Stimulated activated CD4-positive, alpha-beta T cell treated with anti-CD3 and anti-CD28 coated beads, Interleukin-15, amount 100 ng/mL, for 1 hour (primary cell): ENCODE measurements at places on chromosomes 2 and 18.

DNA sequence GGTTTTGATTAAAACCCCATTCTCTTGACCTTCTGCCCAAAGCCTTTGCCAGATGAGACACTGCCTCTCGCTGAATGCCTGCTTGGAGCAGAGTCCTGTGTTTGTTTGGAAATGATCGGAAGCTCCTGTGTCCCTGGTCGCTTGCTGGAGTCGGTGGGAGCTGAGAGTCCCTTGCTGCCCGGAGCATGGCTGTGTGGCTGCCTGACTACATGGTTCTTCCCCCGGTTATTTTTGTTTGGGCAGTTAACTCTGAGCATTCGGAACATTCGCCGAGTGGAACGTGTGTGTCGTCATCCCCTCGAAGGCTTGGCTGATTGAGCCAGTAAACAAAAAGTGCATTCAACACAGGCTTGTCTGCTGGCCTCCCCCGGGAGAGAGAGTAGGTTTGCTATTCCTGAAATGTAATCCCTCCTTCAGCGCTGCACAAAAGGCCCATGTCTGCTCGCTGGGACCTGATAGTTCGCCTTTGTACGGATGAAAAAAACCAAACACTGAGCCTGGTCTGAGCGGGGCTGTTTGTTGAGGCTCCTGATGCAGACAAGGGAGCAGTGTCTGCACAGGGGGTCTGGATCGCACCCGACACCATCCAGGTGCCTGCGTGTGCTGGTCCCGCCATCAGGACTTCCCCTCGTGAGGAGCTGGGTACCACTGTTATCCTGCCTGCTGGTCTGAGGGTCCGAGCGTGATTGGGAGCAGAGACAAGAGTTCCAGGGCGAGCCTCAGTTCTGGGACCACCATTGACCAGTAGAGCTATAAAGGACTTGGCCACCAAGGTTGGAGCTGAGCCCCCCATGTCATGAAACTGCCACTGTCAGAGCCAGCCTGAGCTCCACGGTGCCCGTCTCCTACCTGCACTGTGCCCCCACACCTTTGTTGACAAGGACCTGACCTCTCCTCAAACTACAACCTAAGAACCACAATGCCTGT lies 83.8 kb downstream of the AGAP1 start:
- DNase-seq, result no peak

DNA sequence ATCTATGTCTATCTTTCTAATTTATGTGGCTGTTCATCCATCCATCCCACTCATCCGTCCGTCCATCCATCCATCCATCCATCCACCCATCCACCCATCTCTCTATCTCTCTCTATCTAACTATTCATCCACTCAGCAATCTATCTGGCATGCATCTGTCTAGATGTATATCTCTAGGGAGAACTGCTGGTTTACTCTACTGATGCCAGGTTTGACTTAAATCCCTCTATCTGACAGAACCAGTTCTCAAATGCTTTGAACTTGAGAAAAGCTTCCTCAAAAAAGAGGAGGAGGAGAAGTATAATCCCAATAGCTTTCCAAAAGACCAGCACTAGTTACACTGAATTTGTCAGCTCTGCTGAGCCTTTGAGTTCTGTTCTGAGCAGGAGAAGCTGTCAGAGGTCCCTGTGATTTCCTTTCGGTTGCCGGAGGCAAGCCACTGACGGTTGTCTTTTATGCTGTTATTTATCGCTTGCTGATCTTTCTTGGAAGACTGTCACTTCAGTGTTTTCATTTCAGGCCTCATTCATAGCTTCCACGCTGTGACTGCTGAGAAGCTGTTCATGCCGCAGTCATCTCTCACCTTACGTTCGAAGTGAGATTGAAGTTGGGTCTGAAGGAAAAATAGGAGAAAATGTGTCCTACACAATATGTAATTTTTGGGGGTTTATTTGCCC lies 129.4 kb upstream of the UXS1 start:
- no peak for DNase-seq

DNA sequence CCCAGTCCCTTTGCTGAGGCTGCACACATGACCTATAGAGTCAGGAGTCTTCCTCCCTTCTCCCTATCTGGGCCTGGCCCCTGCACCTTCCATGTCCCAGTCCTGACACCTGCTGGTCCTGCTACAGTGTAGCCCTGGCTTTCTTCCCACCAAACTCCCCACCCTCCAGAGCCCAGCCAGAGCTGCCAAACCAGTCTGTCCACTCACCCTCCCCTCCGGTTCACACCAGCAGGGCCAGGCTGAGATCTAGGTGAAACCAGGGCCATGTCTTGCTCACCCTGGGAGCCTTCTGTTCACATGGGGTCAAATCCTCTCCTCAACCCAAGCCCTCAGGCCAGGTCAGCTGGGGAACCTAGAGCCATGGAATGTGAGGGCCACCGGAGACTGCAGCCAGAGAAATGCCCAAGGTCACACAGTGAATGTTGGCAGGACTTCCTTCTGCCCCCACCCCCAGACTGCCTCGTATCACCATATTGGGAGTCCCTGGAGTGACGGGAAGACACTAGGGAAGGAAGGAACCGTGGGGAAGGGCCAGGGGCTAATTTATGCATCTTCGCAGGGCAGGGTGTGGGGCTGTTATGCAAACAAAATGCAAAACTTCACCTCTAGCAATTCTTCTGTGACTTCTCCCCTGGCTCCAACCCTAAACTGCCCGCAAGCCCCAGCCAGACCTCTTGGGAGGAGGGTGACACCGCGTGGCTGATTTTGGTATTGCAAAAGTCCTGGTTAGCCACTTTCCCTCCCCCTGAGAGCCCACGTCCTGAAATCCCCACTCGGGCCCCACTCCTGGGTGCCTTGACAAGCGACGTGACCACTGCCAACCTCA lies 14.6 kb downstream of the TNS1 start:
- no peak for DNase-seq

DNA sequence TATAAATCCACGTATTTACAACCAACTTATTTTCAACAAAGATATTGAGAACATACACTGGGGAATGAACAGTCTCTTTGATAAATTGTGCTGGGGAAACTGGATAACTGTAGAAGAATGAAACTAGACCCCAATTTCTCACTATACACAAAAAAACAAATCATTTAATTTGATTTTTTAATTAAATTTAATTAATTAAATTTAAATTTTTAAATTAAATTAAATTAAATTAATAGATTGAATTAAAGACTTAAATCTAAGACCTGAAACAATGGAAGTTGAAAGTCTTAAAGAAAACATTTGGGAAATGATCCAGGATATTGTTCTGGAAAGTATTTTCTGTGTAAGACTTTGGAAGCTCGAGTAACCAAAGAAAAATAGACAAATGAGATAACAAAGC lies 301.4 kb downstream of the GALNT13 start:
- DNase-seq, result no peak

DNA sequence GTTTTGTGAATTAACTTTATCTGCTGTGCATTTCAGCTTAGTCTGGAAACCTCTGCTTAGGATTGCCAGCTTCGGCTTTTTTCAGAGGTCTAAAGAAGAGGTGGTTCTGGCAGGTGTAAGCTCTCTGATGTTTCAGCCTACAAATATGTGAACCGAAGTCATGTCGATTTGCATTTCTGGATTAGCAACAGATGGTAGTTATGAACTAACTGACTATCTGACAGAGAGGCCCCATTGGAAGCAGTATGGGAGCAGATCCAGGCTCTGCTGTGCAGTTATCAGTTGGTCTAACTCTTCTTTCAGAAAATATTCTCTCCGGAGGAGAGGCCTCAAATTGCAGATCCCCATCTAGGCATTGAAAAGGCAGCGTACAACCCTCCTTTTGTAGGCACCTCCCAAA lies 32.7 kb upstream of the SPRED2 start:
- DNase-seq, result no peak

DNA sequence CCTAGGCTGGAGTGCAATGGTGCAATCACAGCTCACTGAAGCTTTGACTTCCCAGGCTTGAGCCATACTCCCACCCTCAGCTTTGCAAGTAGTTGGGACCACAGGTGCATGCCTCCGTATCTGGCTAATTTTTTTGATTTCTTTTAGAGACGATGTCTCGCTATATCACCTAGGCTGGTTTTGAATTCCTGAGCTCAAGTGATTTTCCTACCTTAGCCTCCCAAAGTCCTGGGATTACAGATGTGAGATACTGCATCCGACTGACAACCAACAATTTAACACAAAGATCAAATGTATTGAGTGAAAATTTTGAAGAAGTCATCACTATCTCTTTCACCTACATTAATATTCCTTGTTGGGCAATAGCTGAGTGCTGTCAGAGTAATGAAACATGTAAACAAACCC lies 181.6 kb downstream of the MYCN start:
- DNase-seq, result no peak

GRCh38 chr2:15855766-15856260 lies 84.5 kb upstream of the MYCN start:
- no peak for DNase-seq
